ENCODE measurements at places on chromosomes 7 and 10. TPM values are rescaled to one million over a fixed set of nuclear protein-coding genes. Genes with fewer than 3 reads are reported as not detected.

DNA sequence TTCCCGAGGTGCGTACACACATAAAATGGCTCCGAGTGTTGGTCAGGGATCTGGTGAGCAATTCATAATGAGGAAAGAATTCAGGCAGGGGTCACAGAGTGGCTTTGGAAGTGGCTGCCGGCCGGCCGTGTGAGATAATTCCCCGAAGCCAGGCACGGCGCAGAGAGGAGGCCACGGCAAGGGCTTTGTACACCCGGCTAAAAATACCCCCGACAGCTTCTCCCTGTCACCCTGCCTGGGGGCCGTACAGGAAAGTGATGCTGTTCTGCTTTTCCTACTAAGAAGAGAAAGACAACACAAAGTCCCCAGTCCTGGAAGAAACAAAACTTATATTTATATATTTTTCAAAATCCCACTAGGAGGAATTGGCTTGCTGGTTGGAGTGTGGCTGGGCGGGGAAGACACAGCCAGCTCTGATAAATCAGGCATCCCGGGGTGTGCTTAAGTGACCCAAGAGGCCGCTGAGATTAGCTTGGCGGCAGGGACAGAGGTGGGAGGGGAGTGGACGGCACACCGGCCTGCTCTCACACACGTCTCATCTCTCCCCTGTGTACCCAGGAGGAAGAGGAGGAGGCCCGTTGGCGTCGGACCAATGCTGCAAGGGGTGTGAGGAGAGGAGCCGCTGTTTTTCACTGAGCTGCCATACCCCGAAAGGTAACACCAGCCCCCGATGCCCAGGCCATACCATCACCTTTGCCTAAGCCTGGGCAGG is 70.5 kb downstream of the ZMIZ1 start:
- DNase-seq = no peak

DNA sequence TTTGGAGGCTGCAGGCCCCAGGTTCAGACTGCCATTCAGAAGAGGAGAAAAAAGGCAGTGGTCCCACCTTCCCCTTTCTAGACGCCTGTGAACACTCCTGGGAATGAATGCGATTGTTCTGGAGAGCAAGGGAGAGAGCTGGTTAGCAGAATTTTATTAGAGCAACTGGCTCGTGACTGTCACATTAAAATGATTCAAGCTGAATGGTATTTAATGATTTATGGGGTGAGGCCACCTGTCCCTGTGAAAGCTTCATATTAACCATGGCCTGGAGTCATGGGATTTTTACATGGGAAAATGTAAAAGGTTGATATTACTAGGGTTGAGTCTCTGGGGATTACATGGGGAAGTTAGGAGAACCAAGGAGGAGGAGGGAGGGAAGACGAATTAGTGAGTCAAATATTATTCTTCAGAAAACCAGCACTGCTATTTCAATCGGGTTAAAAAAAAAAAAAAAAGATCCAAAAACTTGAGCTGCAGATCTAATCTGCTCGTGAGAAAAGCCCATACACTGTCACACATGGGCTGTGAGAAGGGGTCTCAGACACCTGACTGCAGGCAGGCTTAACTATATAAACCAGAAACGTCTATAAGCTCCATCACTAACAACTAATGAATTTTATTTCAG is 8.3 kb downstream of the CXCL12 start:
- no peak for DNase-seq

The NKX2-3 gene
- total RNA-seq = not detected

DNA sequence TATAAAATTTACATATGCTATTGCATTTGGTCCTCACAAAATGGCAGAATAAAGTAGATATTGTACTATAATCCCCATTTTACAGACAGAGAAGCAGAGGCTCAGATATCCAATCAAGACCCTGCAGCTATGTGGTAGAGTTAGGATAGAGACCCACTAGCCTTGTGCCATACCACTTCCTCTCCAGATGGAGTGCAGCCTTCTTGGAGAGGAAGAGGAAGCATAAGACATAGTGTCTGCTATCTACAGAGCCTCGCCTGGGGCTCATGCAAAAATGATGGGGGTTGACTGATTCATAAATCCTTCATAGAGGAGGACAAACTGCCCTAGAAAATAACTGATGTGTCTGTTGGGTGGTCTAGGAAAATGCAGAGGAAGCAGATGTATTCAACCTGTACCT is 447.3 kb downstream of the KCNMA1 start:
- no peak for DNase-seq

DNA sequence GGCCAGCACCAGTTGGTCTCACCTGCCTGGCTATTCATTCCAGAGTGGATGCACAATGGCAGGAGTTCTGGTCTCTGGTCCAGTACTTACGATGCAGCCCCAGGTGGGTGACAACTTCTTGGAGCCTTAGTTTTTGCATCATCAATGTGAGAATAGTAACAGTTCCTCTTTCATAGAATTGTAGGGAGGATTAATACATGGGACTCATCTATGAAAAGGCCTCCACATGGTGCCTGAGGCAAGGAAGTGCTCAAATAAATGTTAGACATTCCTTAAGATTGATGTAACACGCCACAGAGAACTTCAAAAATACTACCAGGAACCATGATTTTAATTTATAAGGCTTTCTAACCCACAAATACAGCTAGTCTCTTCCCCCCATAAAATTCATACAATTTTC is 120.1 kb upstream of the CHST15 start:
- DNase-seq = no peak

The PPP1R17 gene
- not detected for total RNA-seq

DNA sequence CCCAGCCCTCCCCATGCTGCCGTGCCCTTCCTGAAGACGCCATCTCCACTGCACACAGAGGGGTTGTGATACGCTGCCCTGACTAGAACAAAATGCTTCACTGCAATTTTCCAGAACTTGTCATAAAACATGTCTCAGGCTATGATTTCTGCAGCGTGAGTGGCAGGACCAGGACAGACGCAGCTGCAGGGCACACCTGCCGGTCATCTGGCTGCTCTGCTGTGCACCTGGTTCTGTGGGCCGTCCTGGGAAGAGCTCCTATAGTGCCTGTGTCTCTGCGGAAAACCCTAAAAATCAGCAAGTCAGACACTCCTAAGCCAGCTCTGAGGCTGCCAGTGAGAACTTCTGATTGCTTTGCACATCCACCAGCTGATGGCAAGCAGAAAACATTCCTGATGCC is 39.7 kb upstream of the DIP2C start:
- DNase-seq = no peak

The TFR2 gene
- total RNA-seq = 10.1 TPM

DNA sequence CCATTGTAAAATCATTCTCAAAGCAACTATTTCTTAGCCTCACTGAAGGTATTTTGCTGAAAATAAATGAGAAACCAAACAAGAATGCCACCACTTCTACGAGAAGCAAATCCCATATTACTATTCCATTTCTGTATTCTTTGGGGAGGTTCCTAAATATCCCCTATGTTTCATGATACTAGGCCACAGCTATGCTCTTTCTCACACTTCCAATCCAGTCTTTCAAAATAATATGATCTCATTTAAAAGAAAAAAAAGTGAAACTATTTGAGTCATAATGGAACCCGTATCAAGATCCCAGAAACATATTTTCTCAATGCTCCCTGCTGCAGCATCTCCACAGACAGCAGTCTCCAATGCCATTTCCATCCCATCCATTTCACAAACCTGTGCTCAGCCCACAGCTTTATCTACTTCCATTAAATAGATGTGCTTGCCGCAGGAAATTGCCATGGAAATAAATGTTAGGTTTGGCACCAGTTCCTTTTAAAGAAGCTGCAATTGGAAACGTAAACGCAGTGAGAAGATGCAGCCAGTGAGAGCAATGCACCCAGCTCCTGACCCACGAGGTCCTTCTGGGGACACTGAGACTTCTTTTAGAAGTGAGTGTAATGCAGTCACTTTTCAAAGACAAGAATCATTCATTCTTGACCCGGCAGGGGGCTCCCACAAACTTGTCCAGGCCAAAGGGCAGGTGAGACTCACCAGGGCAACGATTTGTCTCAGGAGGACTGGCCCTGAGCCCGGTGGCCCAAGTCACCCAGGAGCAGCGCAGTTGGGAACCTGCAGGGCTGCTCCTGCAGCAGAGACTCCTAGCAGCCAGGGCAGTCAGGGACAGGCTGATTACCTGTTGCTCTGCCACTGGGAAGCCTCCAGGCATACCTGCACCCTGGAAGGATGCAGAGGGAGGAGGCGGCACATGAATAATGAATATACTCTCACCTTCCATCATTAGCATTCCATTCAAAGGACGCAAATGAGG is 99.6 kb downstream of the C10orf90 start:
- DNase-seq = no peak

- no peak for DNase-seq
These were observed 266.5 kb downstream of the GPR158 start for GRCh38 chr10:25441270-25441669.

DNA sequence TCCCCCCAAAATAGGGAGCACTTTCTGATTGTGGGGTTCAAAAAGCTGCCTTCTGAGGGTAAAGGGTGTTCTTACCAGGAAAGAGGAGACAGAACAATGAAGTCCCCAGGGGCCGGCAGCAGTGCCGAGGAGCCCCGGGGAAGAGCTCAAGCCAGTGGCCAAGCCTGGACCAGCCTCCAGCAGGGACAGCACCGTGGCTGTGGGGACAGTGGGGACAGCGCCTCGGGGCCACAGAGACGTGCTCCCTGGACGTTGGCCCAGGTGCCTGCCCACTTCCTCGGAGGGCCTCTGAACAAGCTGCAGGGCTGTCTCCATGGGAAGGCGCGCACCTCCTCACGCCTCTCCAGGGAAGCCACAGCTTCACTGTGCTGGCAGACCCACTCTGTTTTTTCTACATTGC is 312.6 kb downstream of the PTPRN2 start:
- peak; percentile 59 for DNase-seq

DNA sequence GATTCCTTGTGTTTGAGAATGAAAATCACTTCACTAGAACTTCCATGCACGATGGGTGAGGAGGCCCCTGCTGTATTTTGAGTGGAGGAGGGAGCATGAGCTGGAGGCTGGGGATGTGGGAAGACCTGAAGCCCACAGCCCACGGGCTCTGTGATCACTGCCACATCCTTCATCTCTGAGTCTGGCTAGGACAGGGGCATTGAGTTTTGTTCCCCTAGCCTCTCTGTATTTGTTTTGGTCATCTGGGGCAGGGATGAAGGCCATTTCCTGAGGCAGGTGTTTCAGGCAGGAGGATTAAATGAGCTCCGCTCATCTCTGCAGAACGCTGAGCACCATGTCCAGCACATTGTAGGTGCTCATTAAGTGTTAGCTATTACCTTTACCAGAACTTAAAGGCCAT is 293.6 kb downstream of the GLRX3 start:
- no peak for DNase-seq

The CRPPA gene
- total RNA-seq = 2.1 TPM

- DNase-seq = no peak
These were observed 21.6 kb downstream of the NPC1L1 start for GRCh38 chr7:44519546-44519945.

The AFAP1L2 gene
- total RNA-seq = 8.8 TPM

DNA sequence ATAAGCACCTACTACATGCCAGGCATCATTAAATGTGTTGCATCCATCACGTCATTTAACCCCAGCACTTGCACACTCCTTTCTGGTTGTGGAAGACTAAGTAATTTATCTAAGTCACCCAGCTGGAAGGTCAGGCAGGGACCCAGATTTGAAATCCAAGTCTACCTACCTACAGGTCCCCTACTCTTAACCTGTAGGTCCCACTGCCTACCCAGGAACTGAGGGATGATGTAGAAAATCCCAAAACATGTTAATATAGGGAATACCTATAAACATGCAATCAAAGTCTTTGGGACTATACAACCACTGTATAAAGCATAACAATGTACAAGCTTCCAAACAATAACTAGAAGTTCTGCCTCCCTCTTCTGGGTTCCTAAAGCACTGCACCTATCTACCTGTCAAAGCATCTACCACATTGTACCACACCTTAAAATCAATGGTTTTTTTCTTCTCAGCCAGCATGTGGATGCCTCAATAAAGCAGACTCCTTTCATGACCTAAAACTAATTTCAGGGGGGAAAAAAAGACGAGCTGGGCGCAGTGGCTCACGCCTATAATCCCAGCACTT is 5.6 kb downstream of the IL6 start:
- no peak for DNase-seq

DNA sequence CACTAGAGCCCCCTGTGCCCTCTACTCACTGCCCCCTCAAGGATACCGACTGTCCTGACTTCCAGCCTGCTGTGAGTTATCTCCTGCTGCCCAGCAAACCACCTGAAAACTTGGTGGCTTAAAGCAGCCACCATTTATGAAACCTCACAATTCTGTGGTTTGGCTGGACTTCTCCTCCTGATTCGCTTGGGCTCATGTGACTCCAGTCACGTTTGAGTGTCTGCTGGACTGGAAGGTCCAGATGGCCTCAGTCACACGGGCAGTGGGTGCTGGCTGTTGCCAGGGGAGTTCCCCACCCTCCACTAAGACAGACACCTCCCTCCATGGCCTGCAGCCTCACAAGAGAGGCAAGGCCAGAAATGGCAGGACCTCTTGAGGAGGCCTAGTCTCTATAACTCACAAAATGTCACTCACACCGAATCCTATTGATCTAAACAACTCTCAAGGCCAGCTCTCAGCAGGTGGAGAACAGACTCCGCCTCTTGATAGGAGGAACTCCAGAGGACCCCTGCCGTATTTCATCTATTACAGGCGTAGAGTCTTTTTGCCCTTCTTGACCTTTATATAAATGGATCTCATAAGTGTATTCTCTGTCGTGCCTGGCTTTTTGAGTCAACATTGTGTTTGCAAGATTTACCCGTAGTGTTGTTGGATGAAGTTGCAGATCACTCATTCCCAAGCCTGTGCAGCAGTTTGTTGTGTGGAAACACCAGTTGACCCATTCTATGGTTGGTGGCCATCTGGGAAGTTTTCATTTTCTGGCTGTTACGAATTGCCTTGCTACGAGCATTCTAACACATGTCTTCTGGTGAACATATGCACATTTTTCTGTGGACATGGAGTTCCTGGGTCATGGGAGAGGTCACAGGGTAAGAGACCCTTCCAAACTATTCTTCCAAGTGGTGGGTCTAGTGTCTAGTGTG is 48.3 kb downstream of the ZMIZ1 start:
- DNase-seq = no peak

The LRRD1 gene
- not detected for total RNA-seq

The VAX1 gene
- not detected for total RNA-seq

The NAT16 gene
- total RNA-seq = not detected

DNA sequence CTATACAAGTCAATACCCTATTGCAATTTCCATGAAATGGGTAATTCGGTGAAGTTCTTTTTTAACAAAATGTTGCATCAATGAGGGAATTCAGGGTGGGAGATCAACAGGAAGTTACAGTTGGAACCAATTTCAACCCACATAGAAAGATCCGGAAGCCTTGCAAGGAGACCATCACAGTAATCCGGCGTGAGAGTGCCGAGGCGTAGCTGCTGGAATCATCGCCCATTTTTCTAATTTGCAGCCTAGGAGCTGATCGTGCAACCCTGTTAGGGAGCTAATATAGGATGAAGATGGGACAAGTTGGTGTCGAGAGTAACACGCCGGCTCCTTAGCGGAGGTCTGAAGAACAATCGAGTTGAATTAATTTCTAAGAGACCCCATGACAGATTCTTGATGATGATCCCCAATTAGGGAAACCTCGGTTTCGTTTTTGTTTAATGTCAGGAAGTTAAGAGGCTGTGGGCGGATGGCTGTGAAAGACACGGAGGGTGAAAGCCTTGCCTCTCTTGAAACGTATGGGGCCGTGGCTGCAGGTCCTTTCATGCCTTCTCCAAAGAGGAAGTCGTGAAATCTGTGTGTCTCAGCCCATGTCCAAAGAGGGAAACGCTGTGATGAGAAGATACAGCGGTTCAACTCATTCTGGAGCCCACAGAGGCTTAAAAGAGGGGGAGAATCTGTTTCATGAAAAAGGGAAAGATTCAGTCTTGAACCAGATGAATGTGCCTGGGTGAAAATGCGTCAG is 51.2 kb upstream of the CARD11 start:
- DNase-seq = peak; percentile 76

Data from natural killer cell treated with Interleukin-12 subunit alpha and Interleukin-12 subunit beta and Interleukin-15 and Interleukin-18, amount 100 ng/mL, for 72 hours (primary cell).